Cerebellar nuclear complex (tissue), 1 donor: ENCODE measurements at places on chromosomes 16 and 17.

DNA sequence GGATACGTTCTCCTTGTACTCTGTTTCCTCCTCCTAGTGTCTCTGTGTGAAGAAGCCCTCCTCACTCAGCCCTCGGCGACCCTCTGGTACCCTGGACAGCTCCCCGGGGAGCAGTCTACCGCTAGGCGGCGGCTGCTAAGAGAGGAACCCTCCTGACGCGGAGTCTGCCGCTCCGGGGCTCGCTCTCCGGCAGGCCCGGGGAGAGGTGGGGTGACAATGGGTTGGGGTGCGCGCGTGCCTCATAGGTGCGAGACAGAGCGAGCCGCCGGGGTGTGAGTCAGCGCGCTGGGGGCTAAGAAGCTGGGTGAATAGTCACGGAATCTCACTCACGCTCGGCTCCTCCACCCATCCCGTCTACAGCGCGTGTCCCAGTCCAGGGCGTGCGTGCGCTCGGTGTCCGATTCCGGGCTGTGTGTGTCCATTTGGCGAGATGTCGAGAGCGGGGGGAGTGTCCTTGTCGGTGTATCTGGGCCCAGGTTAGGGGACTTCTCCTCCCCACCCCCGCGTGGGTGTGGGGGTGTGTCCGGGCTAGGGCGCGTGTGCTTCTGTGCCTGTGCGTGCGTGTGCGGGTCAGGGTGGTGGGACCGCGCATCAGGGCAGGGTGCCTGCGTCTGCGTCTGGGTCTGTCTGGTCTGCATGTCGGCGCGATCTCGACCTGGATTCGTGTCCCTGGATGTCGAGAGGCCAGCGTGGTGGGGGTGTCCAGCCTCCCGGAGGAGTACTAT is 577 bp upstream of the HS3ST2 start:
- DNase-seq, result no peak

DNA sequence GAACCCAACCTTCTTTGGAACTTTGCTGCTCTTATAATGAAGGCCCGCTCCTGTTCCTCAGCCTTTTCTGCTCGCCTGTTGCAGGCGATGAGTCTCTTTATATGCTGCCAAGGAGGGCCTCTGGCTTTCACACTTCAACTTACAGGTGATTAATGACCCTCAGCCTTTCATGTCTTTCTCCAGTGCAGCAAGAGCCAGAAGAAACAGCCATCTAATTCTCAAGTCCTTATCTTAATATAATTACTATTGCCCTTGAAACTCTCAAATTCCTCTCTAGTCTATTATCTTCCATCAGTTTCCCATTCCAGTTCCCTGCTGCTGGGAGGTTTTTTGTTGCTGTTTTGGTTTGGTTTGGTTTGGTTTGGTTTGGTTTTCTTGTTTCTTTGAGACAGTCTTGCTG is 121.8 kb upstream of the MED13 start:
- DNase-seq, result no peak

DNA sequence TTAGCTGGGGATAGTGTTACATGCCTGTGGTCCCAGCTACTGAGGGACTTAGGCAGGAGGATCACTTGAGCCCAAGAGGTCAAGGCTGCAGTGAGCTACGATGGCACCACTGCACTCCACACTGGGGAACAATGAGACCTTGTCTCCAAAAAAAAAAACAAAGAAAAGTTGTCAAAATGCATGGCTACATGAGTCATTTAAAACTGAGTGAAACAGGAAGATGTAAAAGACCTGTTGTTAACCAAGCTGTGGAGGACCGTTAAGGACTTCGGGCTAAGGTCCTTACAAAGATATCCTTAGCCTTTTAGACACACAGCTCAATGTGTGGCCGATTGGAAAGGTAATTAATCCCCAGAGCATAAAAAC is 25.1 kb downstream of the ZP2 start:
- DNase-seq, result no peak

DNA sequence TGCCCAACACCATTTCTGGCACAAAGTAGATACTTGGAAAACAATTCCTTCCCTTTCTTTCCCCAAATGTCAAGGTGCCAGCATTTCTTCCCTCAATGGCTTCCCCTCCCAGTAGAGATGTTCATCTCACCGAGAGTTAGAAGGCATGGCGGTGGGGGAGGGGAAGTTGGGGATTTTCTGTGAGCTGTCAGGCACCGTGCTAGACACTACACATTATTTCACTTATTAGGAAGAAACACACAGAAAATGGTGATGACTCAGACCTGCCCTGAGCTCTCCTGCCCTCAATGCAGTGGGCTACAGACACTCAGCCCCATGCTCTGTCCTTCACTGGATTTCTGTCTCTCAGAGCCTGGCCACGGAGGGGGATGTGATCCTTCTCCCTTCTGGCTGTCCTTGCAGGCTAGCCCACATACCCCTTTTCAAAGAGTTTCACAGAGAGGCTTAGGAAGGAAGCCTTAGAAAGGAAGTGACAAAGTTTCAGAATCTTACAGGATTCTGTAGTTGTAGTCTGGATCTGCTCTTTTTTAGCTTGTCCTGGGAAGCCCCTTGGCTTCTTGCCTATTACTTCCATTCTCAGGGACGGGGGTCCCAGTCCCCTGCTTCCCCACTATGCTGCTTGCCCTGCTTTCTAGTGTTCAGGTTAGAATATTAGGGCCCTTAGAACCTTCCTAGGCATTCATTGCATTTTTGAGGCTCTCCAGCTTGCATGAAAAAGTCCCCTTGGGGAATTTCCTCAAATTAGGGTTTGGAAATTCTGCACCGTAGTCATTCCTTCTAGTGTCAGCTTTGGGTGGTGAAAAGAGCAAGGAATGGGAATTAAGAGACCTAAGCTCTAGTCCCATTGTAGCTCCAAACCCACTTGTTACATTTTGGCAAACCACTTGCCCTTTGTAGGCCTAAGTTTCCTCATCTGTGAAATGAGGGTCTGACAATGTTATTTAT is 12.2 kb upstream of the CCL5 start:
- no peak for DNase-seq

DNA sequence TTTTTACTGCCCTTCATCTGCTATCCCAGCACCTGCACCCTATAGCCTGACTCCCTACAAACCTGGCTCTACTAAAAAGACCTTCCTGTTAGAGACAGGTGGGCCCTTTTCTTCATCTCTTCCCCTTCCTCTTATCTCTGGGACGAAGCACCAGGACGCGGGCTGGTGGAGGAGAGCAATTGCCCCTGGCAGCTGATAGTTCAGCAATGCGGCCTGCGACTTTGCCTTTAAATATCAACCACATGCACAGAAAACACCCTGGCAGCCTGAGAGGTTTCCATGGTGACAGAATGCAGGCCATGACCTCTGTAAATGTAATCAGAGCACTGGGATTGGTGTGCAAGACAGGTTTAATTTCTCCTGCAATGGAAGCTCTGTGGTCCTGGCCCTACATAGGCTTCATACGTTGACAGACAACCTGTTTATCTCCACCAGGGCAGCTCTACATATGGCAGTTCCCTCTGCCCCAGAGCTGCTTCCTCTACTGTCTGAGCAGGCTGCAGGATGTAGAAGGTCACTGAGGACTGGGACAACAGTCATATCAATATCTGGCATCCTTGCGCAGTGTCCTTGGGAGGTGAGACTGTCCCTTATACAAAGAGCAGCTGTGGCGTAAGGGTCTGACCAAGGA is 10.0 kb upstream of the SKAP1 start:
- no peak for DNase-seq
